NCI-H1105 (cell line): ENCODE measurements at places on chromosomes 11 and 22.
A peak's percentile ranks its signal among the peaks of the same experiment; 100 is the strongest.

- DNase-seq = no peak
These were observed 1.5 kb downstream of the DBX1 start for GRCh38 chr11:20158597-20159257.

- peak; percentile 94 for DNase-seq
These were observed 39.6 kb downstream of the NUMA1 start for GRCh38 chr11:72040491-72041363.

GRCh38 chr11:23570828-23571227 lies 710.6 kb upstream of the CCDC179 start:
- DNase-seq = no peak

DNA sequence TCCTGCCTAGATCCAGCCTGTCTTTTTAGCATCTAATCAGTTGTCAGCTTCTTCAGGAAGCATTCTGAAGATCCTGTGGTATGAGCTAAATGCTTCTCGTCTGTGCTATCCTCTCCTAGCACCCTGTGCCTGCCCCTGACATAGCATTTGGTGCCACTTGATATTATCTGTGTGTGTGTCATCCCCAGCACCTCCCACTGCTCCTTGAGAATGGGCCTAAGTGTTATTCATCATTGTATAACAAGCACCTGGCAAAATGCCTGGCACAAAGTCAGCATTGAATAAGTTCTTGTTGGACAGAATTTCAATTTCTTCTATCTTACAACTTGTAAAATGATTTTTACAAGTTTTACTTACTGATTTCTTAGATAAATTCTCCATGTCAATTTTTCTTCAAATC lies 28.1 kb upstream of the OLFML1 start:
- no peak for DNase-seq

DNA sequence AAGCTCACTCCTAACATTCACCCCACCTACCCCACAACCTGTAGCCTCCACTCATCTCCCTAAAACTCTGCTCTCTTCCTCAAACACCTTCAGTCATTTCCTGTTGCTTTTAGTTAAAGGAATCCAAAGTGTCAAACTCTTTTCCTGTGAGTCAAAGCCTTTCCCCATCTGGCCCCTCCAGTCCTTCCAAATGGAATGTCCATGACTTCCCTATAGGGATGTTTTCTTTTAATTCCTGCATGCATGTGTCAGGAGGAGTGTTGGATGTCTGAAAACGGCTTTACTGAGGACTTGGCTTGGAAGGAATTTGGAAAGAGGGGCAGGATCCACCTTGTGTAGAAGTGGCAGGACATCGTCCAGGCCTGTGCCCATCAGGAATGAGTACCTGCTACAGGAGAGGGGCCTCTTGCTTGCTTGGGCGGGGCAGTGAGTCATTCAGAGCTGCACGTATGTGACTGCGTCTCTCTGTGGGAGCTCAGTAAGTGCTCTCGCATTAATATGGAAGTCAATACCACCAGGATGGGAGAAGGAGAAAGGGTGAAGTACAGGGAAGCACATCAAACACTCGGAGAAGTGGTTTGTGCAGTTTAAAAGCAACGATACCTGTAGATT lies 491.9 kb downstream of the OPCML start:
- DNase-seq = no peak

DNA sequence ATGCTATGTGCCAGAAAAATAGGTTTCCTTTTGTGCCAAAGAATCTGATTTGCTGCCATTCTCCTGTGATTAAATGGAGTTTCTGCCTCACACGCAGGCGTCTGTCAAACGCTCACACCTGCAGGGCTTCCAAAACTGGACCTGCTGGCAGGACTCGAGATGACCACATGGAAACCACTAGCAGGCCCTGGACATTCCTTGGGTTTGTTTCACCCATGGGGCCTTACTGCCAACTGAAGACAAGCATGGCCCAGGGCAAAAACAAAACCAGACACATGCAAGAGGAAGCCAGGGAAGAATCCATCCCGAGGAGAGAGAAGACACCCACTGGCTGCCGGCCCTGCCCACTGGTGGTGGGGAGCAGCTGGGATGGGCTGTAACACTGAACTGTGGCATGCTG lies 55.9 kb upstream of the MN1 start:
- DNase-seq = no peak

DNA sequence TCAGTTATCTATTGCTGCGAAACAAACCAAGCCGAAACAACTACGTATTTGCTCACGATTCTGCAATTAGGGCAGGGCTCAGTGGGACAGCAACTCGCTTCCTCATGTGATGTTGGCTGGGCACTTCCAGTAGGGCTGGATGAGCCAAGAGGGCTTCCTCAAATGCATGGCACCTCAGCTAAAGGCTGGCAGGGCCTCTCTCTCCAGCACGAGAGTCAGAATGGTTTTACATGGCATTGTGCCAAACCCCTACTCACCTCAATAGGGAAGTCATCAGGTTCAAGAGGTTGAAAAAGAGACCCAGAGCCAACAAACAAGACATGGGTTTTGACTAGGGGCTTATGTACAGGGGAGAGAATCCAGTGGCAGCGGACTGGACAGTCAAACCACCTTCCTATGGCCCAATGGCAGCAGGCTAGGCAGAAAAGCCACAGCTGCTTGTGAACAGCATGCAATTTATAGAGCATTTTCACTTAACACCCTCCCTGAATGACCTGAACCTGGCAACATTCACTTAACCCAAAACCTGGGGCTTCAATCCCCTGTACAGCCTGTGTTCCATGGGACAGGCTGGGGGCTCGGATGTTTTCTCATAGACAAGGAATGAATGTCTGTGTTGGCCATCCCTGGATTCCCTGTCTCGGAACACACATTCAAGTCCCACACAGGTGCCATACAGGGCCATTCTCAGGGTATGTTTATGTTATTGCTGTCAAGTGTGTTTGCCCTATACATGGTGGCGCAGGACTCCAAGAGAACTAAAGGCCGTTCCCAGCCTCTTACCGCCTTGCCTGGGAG lies 154.2 kb upstream of the NAV2 start:
- DNase-seq = peak; percentile 72

DNA sequence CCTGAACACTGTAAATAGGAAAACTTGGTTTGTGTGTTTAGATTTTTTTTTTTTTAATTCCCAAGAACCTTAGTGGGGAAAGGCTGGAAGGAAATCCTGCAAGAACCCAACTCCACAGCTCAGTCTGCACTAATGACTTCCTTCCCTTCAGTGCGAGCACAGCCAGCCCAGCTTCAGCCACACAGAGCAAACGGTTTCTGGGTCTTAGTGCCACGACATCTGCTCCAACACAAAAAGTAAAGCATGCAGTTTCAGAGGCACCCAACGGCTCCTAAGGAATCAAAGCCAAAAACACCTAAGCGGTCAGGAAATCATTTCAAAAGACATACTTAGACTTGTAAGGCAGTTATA lies 236.1 kb downstream of the TTC28 start:
- DNase-seq = no peak

DNA sequence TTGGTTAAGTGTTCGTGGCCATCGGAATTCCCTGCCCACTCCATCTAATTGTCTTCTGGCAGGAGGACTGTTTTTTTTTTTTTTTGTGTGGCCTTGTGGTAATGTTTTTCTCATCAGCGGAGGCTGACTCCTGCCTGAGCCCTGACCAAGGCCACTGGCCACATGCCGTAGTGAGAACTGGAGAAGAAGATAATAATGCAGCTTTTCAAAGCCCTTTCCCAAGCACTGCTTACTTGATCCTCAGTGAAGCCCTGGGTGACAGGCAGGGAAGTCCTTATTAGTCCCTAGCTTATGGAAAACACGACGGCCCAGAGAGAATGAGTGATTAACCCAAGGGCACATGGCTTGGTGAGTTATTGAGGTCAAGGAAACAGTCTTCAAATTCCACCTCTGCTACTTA lies 71.2 kb downstream of the ADM start:
- no peak for DNase-seq

DNA sequence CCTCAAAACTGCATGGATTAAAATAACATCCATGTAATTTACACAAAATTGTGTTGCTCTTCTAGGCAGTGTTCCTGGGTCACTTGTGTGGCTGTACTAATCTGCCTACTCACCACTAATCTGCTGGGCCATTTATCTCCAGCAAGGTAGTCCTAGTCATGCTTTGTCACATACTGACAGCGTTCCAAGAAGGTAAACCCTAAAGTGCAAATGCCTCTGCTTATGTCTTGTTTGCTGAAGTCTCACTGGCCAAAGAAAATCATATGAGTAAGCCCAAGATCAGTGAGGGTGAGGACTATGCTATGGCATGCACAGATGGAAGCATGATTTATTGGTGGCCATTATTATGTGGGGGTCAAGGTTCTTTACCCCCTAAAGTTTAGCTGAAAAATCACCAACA lies 630.2 kb upstream of the LUZP2 start:
- DNase-seq = no peak

- DNase-seq = no peak
These were observed 19.9 kb downstream of the IFT27 start for GRCh38 chr22:36756031-36756430.

DNA sequence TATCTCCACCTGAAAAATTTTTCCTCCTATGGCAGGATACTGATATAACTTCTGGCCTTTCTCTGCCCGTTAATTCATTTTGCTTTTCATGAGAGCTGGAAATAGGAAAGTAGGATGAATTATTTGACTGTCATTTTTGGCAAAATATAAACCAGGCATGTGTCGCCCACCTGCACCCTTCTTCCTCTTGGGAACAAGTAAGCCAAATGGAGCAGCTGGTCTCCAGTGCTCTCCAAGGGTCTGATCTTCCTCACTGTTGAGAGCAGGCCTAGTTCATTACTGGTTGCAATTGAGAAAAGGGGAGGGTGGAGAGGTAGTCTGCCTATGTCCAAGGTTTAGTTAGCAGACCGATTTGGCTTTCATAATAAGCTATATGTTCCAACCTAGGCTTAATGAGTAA lies 582.2 kb downstream of the DLG2 start:
- no peak for DNase-seq
